ENCODE measurements at places on chromosomes 13 and 19. TPM values are rescaled to one million over a fixed set of nuclear protein-coding genes. Genes with fewer than 3 reads are reported as not detected.

The CCNA1 gene
- not detected for total RNA-seq

The CYP2A6 gene
- not detected for total RNA-seq

The OR10H4 gene
- total RNA-seq = not detected

The NDFIP2 gene
- 35.2 TPM for total RNA-seq

The HIPK4 gene
- total RNA-seq = 0.17 TPM

The LILRA1 gene
- total RNA-seq = not detected

The PRRG2 gene
- total RNA-seq = 0.17 TPM

The AP1M1 gene
- 113 TPM for total RNA-seq

The CGB2 gene
- not detected for total RNA-seq

The THSD1 gene
- total RNA-seq = 9.1 TPM

The FGF22 gene
- under 0.01 TPM for total RNA-seq

The NOTCH3 gene
- 26.4 TPM for total RNA-seq

The EXOC3L2 gene
- not detected for total RNA-seq

The TTC9B gene
- total RNA-seq = not detected

The PSG7 gene
- total RNA-seq = not detected

The KISS1R gene
- total RNA-seq = not detected

The ZNF177 gene
- 2.1 TPM for total RNA-seq

The EFNB2 gene
- 13.5 TPM for total RNA-seq

The ZNF135 gene
- total RNA-seq = 11.2 TPM

The FFAR1 gene
- total RNA-seq = not detected

The PSG5 gene
- 2.1 TPM for total RNA-seq

The HCN2 gene
- 0.26 TPM for total RNA-seq

The SELENOV gene
- total RNA-seq = not detected

The PLEKHF1 gene
- total RNA-seq = 72.5 TPM

The ATP8B3 gene
- 3.0 TPM for total RNA-seq

The TRIM13 gene
- total RNA-seq = 25.4 TPM

The COPE gene
- total RNA-seq = 182 TPM

The LHB gene
- total RNA-seq = not detected

The WDR18 gene
- total RNA-seq = 42.3 TPM

The FLT3LG gene
- 3.3 TPM for total RNA-seq

Data from fibroblast of lung (primary cell).